ENCODE measurements at places on chromosomes 6 and 20.

DNA sequence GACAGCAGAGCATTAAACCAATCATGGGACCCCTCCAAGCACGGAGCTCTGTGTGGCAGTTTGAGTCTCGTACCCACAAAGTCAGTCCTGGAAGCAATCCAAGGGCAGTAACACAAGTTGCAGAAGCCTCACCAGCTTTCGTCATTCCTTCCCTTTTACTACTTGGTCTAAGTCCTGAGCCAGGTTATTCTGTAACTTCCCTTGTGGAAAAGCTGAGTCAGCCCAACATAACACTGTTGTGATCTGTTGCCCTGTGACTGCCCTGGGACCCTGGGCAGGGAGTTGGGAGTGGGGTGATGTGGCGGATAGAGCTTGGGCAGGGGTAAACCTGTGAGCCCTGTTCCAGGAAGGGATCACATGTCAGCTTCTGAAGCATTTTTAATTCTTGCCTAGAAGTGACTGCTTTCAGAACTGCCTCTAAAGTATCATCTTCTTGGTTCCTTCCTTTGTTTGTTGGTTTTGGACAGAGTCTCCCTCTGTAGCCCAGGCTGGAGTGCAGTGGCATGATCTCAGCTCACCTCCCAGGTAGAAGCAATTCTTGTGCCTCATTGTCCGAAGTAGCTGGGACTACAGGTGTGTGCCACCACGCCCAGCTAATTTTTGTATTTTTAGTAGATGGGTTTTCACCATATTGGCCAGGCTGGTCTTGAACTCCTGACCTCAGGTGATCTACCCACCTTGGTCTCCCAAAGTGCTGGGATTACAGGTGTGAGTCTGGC is 183.7 kb upstream of the JAG1 start:
- no peak for DNase-seq

- peak; percentile 95 for DNase-seq
Measured at GRCh38 chr6:32843979-32844838, at the start of gene PSMB8. Gene PSMB8, minus strand, starts transcription at chr6:32844047. Its CDS starts 51 bp downstream, at chr6:32843996.

DNA sequence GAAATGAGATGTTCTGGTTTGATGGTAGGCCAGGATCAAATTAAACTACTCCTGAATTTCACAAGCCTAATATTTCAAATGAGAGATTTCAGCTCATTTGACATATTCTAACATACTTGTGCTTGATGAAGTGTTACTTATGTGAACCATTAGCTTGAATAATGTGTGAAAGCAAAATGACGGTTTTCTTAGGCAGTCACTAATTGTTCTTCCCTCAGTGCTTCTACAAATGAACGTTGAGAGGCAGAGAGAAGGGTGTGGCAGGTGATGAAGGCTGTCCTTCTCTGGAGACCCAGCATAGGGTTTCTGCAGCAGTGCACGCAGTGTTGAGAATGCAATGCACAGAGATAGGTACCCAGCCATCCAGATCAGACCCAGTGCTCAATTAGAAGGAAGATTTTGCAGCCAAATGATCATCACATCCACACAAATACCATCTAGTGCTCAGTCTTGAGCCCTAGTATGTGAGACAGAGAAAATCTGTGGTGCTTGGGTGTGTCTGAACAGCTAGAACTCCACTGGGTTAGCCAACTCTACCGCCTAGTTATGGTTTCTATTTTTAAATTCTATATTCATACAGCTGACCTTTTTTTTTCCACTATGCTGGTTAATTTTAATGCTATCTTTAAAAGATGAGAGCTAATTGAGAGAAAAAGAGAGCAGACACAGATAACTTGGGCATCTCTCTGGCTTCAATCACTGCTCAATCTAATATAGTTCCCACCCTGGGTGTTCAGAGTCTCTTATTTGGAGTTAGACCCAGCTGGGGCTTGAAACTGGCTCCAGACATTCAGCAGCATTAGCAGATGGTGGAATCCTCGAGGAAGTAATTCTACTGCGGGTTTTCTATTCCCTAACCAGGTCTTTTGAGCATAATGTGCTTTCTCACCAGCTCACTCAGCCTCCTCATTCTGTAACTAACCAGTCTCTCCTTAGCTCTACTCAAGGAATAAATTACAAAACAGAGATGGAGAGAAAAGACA is 4.4 kb upstream of the MYLIP start:
- DNase-seq, result no peak

DNA sequence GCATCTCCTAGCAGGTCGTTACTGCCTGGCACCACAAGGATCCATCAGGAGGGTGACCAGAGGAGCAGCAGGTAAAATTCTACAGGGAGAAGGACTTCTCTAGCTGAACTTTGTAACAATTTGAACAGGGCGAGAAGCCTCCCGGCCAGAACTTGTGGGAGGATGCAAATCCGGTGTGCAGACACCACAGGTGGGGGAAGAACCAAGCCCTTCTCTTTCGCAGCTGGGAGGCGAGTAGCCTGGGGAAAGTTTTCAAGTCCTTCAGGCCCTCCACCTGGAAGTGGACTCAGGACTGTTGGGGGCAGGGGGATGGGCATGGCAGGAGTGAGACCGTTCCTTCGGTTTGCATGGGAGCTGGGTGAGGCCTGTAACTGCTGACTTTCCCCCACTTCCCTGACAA is 42.7 kb upstream of the FAM210B start:
- DNase-seq, result no peak

- no peak for DNase-seq
Measured at GRCh38 chr6:157410045-157410444, 29.1 kb downstream of the ZDHHC14 start.

GRCh38 chr20:45352729-45353128 is 4.5 kb upstream of the SDC4 start:
- DNase-seq, result no peak

DNA sequence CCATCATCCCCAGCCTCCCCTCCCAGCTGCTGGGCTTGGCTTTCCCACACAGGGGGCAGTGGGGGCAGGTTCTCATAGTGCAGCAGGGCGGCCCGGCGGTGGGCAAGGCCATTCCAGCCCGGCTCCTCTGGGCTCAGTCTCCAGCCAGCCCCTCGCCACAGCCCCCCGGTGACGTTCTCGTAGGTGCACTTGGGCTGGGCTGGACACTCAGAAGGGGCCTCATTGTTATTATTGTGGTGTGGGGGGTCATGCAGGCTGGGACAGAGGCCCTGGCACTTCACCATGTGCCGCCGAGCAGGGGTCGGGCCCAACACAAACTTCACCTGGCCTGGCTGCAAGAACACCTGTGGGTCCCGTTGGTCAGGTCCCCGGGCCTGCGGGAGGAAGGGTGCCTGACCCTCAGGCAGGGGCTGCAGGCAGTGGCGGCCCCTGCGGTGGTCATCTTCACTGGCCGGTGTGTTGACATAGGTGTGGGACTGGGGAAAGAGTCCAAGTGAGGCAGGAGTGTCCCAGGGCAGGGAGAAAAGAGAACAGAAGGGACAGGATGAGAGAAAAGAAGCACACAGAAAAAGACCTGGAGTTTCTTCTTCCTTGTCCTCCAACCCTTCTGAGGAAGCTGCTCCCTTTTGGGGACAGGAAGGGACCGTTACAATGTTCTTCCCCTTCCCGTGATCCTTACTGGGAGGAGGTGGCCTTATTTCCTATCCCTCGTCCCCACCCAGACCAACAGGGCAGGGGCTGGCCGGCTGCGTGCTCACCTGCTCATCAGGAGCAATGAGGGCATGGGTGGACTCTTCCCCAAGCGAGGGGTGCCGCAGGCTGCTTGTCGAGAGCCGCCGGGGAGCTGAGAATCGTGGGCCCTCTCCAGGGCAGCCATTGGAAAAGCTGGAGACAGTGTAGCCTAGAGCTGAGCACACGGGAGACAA is 8.4 kb downstream of the FRS3 start:
- DNase-seq, result no peak
